Panc1 (cell line): ENCODE measurements at places on chromosomes 3 and 15. TPM values are rescaled to one million over a fixed set of nuclear protein-coding genes. Genes with fewer than 3 reads are reported as not detected.

Gene HEMK1
- 12.1 TPM for total RNA-seq

- no peaks in the 10 kb centered on the region; the same call in 1 of the 2 replicates for H3K4me1 ChIP-seq
- H3K27ac ChIP-seq = no peak overlapping the region
- no peak overlapping the region for H3K4me3 ChIP-seq
These were observed 16.2 kb upstream of the SLC6A6 start for GRCh38 chr3:14386254-14386653.

DNA sequence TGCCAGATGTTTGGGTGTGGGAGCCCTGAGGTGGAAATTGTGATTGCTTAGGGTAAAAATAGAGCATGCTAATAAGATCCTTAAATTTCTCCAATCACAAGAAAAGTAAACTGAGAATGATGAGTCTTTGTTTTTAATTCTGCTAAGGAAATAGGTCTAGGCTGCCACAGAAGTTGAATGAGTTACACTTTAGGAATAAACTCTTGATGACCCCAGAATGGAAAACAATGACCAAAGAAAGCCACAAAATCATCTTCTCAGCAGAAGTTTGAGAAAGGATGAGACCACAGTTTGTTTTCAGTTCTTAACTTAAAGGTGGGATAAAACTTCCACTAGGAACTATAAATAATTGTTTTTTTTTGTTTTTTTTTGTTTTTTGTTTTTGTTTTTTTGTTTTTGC lies 164.6 kb upstream of the BCL6 start:
- no peaks in the 10 kb centered on the region for H3K27me3 ChIP-seq
- DNase-seq = no peak
- H3K27ac ChIP-seq = no peak overlapping the region
- peaks cover 25% of the 10 kb centered on the region for H3K4me1 ChIP-seq

GRCh38 chr3:146222204-146223046 lies 28.5 kb downstream of the PLSCR4 start:
- H3K27me3 ChIP-seq = no peaks in the 10 kb centered on the region
- peak overlapping the region; percentile 48 for H3K27ac ChIP-seq
- H3K4me1 ChIP-seq = peaks cover 8% of the 10 kb centered on the region; the same call in 1 of the 2 replicates
- no peaks in the 10 kb centered on the region for H3K36me3 ChIP-seq

DNA sequence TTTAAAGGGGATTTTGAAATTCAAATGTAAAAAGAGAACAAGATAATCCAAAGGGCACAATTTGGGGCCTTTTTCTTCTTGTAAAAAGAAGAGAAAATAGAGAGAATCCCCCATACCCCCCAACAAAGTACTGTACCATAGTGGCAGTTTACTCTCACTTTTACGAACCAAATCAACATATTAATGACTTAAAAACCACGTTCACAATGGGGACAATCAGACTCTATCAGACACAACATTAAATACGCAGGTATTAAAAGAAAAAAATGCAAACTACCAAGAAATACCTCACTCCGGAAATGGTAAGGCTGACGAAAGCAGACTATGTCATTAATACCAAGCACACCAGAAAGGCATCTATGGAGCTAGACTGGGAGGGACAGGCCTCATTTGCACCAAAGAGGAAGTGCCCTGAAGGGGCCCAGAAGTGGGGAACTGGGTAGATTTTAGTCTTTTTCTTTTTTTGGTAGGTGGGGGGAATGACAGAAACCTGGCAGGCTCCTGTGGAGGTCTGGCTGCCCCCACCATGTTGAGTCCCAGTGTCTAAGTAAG lies 134.3 kb downstream of the TIGIT start:
- no peak overlapping the region for H3K4me3 ChIP-seq
- no peaks in the 10 kb centered on the region for H3K4me1 ChIP-seq
- no peak for DNase-seq
- no peaks in the 10 kb centered on the region for H3K36me3 ChIP-seq
- H3K27ac ChIP-seq = no peak overlapping the region
- H3K27me3 ChIP-seq = no peaks in the 10 kb centered on the region

GRCh38 chr15:78925956-78926743 lies 18.7 kb downstream of the CTSH start:
- H3K4me1 ChIP-seq = peaks cover 40% of the 10 kb centered on the region
- no peak overlapping the region for H3K4me3 ChIP-seq
- peaks cover 3% of the 10 kb centered on the region for H3K36me3 ChIP-seq
- H3K27me3 ChIP-seq = no peaks in the 10 kb centered on the region
- peak overlapping the region; percentile 57 for H3K27ac ChIP-seq
